Activated T-cell treated with anti-CD3 and anti-CD28 coated beads for 1 hour (primary cell): ENCODE measurements at places on chromosomes 2 and 18.

- DNase-seq: no peak
Observed at GRCh38 chr2:18194161-18194560, 315.7 kb downstream of the KCNS3 start.

GRCh38 chr18:47726550-47726949, 203.9 kb downstream of the SMAD2 start:
- DNase-seq: no peak

- DNase-seq: no peak
Observed at GRCh38 chr2:241767464-241768250, 9.0 kb upstream of the GAL3ST2 start.

DNA sequence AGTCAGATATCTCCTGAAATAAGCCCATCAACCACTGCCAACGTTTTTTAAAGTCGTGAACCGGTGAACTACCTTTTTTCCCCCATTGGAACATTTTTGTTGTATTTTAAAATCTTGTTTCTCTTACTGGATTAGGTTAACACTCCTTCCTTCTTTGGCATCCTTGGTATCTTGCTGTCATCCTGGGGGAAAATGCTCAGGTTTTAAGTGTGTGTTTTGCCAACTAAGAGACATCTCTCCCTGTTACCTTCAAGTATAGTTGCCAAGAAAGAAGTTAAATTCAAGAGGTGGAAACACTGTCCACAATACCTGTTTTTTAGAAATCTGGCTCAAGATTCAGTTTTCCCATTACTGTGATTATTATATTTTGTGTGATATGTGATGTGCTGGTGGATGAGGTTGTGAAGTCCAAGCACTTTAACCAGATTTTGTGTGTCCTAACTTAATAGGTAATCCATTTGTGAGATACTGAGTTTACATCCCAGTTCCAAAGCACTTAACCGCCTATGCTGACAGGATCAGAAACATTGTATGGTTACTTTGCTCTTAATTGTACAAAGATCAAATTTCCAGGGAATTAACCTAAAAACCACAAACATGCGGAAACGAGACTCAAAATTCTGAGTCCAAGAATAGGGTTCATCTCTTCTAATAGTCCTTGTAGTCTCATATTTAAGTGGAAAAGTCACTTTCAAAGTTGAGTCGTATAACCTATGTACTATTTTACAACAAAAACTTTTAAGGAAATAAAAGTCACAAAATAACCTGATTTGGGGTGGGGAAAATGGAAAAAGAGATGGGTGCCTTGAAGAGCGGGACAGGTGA, 1.3 kb upstream of the SP3 start:
- DNase-seq: no peak

GRCh38 chr2:175737722-175738361, 264.2 kb downstream of the LNPK start:
- DNase-seq: no peak

GRCh38 chr2:187003038-187003554, 154.1 kb upstream of the ZSWIM2 start:
- DNase-seq: no peak

DNA sequence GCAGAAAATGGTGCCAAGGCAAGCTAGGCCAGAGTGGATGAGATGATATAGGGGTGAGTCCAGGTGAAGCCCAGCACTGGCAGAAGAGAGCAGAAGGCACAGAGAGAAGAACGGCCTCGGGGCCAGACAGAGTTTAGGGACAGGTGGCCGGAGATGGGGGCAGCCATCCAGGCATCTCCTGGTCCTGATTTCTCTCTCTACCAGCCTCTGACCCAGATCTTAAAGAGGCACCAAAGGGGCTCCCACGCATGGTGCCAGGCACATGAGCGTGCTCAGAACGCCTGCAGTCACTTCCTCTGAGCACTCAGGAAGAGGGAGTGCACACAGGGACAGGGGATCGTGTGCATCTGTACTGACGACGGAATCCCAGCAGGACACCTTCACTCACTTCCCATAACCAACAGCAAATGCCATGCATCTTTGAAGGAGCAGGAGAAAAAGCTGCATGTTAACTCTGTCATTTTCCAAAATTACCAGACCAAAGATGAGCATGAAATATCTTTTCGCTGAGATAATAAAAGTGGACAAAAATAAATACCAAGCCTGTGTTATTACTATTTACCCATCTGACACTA, 427.8 kb upstream of the MYT1L start:
- no peak for DNase-seq

- DNase-seq: no peak
Observed at GRCh38 chr2:128803222-128803621, 484.6 kb upstream of the HS6ST1 start.
